ENCODE measurements at places on chromosomes 16 and 17. TPM values are rescaled to one million over a fixed set of nuclear protein-coding genes. Genes with fewer than 3 reads are reported as not detected.

Gene OTOP3
- not detected for total RNA-seq

Gene KRTAP1-1
- total RNA-seq, result not detected

Gene SERPINF2
- 0.16 TPM for total RNA-seq

Gene TOM1L1
- 0.56 TPM for total RNA-seq

Gene DHRS7B
- total RNA-seq, result 19.4 TPM

Gene CES5A
- total RNA-seq, result not detected

All from activated CD4-positive, alpha-beta T cell treated with anti-CD3 and anti-CD28 coated beads, Interleukin-2, amount 10 ng/mL, durations not matched to agents 24 days and 14 days (primary cell).